ENCODE measurements at places on chromosomes 5 and 9. TPM values are rescaled to one million over a fixed set of nuclear protein-coding genes. Genes with fewer than 3 reads are reported as not detected.

- DNase-seq: no peak
Measured at GRCh38 chr9:33168941-33169544, 1.9 kb upstream of the B4GALT1 start.

The INSL4 gene
- not detected for total RNA-seq

DNA sequence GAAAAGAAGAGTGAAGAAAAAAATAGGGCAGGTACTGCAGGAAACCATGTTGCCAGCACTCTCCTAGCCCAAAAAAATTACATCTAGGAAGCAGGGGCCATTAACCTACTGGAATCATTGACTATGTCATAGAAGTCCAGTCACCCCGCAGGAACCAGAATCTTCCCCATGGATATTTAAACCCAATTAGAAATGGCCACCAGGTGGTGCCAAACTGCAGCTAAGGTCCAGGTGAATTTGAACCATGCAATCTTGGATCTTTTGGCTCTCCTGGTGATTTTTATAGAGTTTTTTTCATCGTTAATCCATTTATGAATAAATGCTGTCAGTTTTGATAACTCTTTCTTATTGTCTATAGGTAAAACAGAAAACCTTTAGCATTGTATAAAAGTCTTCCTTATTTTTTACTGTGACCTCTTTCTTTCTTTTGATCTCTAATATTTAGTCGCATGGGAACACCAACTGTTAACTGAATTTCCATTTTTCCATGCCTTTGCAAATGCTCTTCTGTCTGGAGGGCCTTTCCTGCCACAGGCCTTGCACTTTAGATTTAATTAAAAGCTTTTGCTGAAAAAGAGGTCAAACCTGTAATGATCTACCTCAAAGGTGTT lies 147.5 kb upstream of the FGF10 start:
- DNase-seq: no peak

GRCh38 chr5:152264645-152265254 lies 140.3 kb downstream of the NMUR2 start:
- no peak for DNase-seq

DNA sequence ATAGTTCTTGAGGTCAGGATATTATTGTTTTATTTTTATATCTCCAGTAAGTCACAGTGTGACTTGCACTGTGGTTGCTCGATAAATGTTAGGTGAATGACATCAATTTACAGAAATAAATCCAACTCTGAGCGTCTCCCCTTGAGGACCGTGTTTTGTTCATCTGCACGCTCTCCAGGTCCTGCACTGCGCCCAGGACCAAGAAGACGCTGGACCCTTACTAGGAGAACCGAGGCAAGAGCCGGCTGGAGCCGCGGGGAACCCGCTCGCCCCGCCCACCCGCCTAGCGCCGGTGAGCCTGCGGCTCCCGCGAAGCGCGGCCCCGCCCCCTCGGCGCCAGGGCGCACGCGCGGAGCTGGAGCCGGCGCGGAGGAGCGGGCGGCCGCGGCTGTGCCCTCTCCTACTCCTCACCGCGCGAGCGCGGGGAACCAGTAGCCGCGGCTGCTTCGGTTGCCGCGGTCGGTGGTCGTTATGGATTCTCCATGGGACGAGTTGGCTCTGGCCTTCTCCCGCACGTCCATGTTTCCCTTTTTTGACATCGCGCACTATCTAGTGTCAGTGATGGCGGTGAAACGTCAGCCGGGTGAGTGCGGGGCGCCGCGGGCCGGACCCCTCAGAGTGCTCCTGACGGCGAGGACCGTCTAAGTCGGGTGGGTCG lies at the start of gene TMEM38B:
Gene TMEM38B, plus strand, starts transcription at position 352 of the 658 bp plus-strand sequence. Its CDS starts 120 bp downstream, at position 472.
- DNase-seq: peak; percentile 92

The PCDHA1 gene
- total RNA-seq: 8.6 TPM
